Epithelial cell of alveolus of lung (primary cell): ENCODE measurements at places on chromosomes 6 and 20. TPM values are rescaled to one million over a fixed set of nuclear protein-coding genes. Genes with fewer than 3 reads are reported as not detected.

Gene MAP3K7
- 22.8 and 24.0 TPM in 2 replicates for total RNA-seq

Gene PNLDC1
- total RNA-seq = 0.16 TPM in 1 of 2 replicates, not detected in the other

Gene RNF217
- total RNA-seq = 11.1 and 17.1 TPM in 2 replicates

Gene CD24
- 6.5 and 32.8 TPM in 2 replicates for total RNA-seq

Gene UBR2
- 10.1 and 13.2 TPM in 2 replicates for total RNA-seq

Gene EYS
- not detected in 2 replicates for total RNA-seq

Gene C6orf163
- 0.13 and 0.88 TPM in 2 replicates for total RNA-seq

Gene TULP1
- 0.24 TPM in 1 of 2 replicates, not detected in the other for total RNA-seq

Gene HLA-DQA1
- not detected in 2 replicates for total RNA-seq

Gene ASCC3
- total RNA-seq = 23.4 and 39.8 TPM in 2 replicates

Gene NHLRC1
- total RNA-seq = 1.0 and 2.6 TPM in 2 replicates

Gene RAET1L
- total RNA-seq = not detected in 2 replicates

Gene CABLES2
- total RNA-seq = 3.0 and 3.7 TPM in 2 replicates

Gene OPRM1
- not detected in 2 replicates for total RNA-seq

Gene ECI2
- total RNA-seq = 61.7 and 91.8 TPM in 2 replicates

Gene BHLHE23
- total RNA-seq = not detected in 2 replicates

Gene GPX5
- not detected in 2 replicates for total RNA-seq

Gene RPP21
- total RNA-seq = 45.8 and 56.3 TPM in 2 replicates

Gene SPATA25
- 0.72 and 1.2 TPM in 2 replicates for total RNA-seq

Gene RBM24
- 5.6 and 6.1 TPM in 2 replicates for total RNA-seq

Gene CALHM5
- 2.3 and 4.0 TPM in 2 replicates for total RNA-seq

Gene ZNF341
- total RNA-seq = 0.88 and 2.8 TPM in 2 replicates

Gene CST7
- total RNA-seq = not detected in 2 replicates

Gene MYO6
- 10.7 and 13.3 TPM in 2 replicates for total RNA-seq

Gene CFAP206
- 0.39 TPM in 1 of 2 replicates, not detected in the other for total RNA-seq

Gene KCNB1
- total RNA-seq = under 0.01 TPM in 1 of 2 replicates, not detected in the other

Gene TPX2
- total RNA-seq = 35.1 and 61.2 TPM in 2 replicates

Gene MOXD1
- 16.0 and 20.6 TPM in 2 replicates for total RNA-seq

Gene LPA
- total RNA-seq = not detected in 2 replicates

Gene KCNK15
- not detected in 2 replicates for total RNA-seq

Gene TSHZ2
- 1.0 and 13.6 TPM in 2 replicates for total RNA-seq

Gene AGER
- 0.65 and 7.7 TPM in 2 replicates for total RNA-seq

Gene TIAM2
- total RNA-seq = 3.2 and 10.1 TPM in 2 replicates

Gene PRSS35
- 1.6 and 3.7 TPM in 2 replicates for total RNA-seq

Gene SLC17A2
- not detected in 2 replicates for total RNA-seq

Gene COL12A1
- total RNA-seq = 110 and 455 TPM in 2 replicates
